ENCODE measurements at places on chromosomes 2 and 18.

- DNase-seq, result peak; percentile 42
Observed at GRCh38 chr2:20106746-20107145, 55.3 kb upstream of the LAPTM4A start.

GRCh38 chr2:7012141-7012764, 95.0 kb downstream of the RNF144A start:
- DNase-seq, result no peak

- DNase-seq, result no peak
Observed at GRCh38 chr18:22541232-22541631, 123.5 kb upstream of the CTAGE1 start.

- no peak for DNase-seq
Observed at GRCh38 chr18:54358495-54359040, 862 bp downstream of the C18orf54 start.

GRCh38 chr2:137959166-137959565, 5.1 kb upstream of the HNMT start:
- DNase-seq, result no peak

- DNase-seq, result peak; percentile 79
Observed at GRCh38 chr2:35963824-35964223, 391.8 kb upstream of the CRIM1 start.

DNA sequence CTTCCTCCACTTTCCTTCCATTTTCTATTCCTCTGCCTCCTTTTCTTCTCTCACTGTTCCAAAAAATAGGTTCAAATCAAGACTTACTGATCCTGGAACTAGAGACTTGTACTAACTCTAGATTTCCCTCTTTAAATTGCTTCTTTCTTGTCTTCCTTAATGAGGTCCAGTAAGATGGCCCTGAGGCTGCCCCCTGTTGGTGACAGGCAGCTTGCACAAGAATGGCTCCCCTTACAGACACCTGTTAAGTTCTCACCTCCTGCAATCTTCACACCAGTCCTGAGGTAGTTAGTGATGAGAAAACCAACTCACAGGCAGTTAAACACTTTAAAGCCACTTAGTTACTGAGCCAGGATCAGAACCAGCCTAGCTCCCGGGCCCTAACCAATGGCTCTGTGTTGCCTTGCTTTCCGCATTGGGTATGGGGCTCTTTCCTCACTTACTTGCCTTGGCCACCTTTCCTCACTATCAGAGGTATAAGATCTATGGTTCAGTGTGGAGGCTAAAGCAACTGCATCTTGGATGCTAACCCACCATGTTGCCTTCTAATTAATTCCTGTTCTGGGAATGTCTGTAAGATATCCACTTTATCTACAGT, 130.6 kb downstream of the AKAIN1 start:
- DNase-seq, result no peak

DNA sequence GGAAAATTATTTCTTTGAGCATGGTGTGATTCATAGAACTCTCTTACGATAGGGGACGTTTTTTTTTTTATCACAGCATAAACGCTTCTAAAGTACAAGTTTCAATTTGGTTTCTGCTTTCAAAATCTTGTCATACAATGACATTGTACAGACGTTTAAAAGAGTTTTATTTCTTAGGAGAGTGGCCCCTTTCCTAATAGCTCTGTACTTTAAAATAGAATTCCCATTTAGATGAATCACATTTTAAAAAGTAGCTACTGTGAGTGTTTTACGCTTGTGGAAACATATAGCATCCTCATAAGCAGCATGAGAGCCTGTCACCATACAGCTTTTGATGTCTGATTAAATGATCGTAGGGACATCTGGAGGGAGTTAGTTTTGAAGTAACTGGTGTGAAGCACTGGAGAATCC, 510.9 kb downstream of the PARD3B start:
- DNase-seq, result no peak

Measured in lung microvascular endothelial cell (primary cell).